ENCODE measurements at places on chromosomes 6 and 20.

DNA sequence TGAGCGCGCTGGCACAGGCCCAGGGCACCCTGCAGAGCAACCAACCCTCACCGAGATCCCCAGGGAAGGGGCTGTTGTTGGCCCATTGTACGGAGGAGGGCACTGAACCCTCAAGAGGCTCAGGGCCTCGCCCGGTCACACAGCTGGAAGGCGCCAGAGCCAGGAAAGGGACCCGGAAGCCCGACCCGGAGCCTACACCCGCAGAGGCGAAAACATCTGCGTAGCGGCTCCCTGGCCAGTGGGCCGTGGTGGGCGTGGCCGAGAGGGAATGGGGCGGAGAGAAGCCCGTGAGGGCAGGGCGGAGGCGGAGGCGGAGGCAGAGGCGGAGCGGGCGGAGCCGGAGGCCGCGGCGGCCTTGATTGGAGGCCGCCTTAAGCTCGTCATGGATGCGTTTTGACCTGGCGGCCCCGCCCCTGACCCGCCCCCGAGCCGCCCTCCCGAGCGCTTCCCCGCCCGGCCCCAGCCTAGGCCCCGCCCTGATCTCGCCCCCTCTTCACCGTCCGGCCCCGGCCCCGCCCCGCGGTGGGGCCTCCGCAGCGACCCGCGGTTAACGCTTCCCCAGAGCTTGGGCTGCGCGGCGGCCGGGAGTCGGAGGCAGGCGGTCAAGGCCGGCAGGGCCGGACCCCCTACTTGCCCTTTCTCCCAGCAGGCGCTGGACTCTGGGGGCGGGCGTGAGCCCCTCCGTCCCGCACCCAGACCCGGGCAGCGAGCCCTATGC is 2.1 kb upstream of the MRGBP start:
- DNase-seq = peak; percentile 69

- DNase-seq = no peak
Observed at GRCh38 chr6:108497883-108498282, 62.8 kb upstream of the FOXO3 start.

GRCh38 chr6:154157082-154157481 is 118.0 kb downstream of the OPRM1 start:
- DNase-seq = no peak

GRCh38 chr6:133681891-133682290 is 207.0 kb upstream of the TCF21 start:
- no peak for DNase-seq

DNA sequence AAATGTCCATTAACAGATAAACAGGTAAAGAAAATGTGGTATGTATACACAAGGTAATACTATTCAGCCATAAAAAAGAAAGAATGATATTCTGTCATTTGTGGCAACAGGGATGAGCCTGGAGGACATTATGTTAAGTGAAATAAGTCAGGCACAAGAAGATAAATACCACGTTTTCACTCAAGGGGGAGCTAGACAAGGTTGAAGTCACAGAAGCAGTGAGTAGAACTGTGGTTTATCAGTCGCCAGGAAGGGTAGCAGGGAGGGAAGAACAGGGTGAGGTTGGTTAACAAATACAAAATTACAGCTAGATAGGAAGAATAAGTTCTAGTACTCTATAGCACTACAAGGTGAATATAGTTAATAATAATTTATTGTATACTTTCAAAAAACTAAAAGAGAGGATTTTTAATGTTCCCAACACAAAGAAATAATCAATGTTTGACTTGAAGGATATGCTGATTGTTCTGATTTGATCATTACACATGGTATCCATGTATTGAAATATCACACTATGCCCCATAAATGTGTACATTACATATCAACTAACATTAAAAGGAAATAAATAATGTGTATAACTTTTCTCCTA is 21.1 kb downstream of the RTN4IP1 start:
- no peak for DNase-seq

DNA sequence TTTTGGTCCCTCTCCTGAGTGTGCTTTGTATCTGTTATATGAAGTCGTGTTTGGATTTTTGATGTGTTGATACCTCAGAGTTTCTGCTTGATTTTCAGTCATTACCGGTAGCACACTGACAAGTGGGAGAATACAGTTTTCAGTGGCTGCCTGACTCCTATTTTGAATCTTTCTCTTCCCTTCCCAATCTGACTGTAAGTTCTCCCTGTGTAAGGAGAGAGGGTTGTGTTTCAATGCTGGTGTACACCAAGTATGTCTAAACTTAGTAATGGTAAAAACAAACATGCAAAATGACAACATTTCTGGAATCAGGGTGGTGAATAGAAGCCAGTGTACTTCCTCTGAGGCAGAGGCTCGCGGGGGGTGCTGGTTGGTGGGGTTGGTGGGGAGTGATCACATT is 103.4 kb downstream of the HIVEP1 start:
- no peak for DNase-seq

GRCh38 chr20:7272512-7272911 is 505.0 kb downstream of the BMP2 start:
- no peak for DNase-seq

DNA sequence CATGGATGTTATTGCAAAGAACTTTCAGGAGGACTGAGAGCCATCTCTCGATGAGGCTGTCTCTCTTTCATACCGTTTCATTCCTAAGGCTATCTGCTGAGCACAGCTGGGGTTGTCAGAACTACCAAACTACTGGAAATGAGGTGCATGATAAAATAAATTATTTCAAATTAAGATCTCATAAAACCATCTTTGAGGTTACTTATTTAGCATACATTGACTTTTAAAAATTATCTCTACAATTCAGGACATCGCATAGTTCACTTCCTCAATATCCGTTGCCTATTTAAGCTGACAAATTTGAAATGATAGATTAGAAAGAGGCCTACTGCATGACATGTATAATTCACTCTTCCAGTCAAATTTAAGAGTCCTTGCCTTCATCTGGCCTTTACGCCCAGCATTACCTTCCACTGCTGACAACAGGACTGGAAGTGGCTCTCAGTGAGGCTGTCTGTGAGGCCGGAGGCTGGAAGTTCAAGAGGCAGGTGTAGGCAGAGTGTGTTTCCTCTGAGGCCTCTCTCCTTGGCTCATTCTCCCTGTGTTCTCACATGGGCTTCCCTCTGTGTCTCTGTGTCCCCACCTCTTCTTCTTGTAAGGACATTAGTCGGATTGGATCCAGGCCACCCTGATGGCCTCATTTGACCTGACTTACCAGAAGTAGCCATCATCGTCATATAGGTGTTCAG is 12.8 kb upstream of the DUSP22 start:
- DNase-seq = no peak

- no peak for DNase-seq
Observed at GRCh38 chr6:166473886-166474571, 91.3 kb upstream of the MPC1 start.

GRCh38 chr20:3239867-3240775 is 1.1 kb upstream of the SLC4A11 start:
- no peak for DNase-seq

- no peak for DNase-seq
Observed at GRCh38 chr6:37643851-37644672, 53.6 kb downstream of the MDGA1 start.

DNA sequence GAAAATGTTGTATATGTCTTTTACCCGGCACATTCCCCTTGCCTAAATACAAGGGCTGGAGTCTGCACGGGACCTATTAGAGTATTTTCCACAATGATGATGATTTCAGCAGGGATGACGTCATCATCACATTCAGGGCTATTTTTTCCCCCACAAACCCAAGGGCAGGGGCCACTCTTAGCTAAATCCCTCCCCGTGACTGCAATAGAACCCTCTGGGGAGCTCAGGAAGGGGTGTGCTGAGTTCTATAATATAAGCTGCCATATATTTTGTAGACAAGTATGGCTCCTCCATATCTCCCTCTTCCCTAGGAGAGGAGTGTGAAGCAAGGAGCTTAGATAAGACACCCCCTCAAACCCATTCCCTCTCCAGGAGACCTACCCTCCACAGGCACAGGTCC is 11.3 kb upstream of the MAPRE1 start:
- DNase-seq = no peak

- no peak for DNase-seq
Observed at GRCh38 chr6:39777661-39778060, 14.5 kb upstream of the DAAM2 start.

GRCh38 chr20:62047666-62048345 is 17.9 kb downstream of the TAF4 start:
- no peak for DNase-seq

GRCh38 chr20:39311851-39312506 is 349.8 kb downstream of the DHX35 start:
- no peak for DNase-seq

GRCh38 chr6:156793200-156793599 is 16.0 kb downstream of the ARID1B start:
- no peak for DNase-seq

DNA sequence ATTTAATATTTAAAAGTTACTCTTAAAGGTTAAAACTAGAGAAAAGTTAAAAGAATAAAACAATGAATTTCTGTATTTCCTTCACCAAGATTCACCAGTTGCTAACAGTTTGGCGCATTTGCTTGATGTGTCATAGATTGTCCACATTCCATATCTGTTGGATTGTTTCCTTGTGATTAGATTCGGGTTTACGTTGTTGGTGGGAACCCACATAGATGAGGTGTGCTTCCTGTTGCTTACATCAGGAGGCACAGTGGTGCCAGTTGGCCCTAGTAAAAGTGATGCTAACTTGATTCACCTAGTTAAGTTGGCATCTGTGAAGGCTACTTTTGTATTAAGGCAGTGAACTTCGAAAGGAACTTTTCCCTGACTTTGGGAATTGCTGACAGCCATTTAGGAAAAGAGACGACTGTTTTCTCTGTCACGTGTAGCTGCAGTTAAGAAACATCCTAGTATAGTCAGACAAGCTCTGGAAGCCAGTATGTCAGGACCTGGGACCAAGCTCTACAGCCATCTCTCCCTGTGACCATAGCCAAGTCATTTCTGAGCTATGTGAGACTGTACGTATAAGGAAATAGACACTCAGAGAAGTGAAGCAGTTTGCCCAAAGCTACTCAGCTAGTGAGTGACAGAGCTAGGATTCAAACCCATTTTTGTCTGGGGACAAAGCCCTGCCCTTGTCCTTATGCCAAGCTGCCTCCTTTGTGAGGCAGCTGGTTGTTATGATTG is 49.0 kb downstream of the PPARD start:
- no peak for DNase-seq

GRCh38 chr6:33905071-33905609 is 101.3 kb upstream of the MLN start:
- no peak for DNase-seq
